D341Med (cell line): ENCODE measurements at places on chromosomes 12 and 14.
A peak's percentile ranks its signal among the peaks of the same experiment; 100 is the strongest.

DNA sequence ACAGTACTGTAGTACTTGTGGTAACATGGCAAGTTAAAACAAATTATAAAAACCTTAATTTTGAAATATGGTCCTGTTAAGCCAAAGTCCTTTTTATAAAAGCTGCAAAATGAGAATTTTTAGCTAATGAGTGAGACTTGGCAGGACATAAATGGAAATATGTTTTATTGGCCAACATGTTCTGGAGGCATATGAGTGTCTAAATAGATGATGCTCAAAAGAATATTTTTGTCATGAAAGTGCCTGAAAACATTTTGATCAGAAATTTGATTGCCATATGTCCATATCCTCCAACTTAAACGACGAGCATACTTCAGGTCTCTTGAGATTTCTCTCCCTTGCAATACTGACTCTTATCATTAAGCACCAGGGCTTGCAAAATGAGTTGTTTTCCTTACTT, 972.6 kb downstream of the TMTC2 start:
- no peak for DNase-seq

- DNase-seq, result no peak
Measured at GRCh38 chr14:33862261-33862802, 88.5 kb downstream of the EGLN3 start.

- no peak for DNase-seq
Measured at GRCh38 chr14:68619790-68620574, 172.9 kb downstream of the ZFP36L1 start.

DNA sequence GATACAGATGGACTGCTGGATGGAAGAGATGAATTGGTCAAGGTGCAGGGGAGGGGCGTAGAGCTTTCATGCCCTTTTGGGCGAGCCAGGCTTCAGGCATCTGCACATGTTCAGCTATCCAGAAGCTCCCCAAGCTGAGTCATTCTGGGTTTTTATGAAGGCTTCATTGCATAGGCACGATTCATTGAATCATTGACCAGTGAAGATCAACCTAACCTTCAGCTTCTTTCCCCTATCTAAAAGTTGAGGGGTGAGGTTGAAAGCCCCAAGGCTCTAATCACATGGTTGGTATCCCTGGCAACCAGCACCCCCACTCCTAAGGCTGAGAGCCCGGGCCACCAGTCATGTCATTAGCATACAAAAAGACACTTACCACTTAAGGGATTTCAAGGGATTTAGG, 36.3 kb downstream of the RPS29 start:
- DNase-seq, result peak; percentile 73

- no peak for DNase-seq
Measured at GRCh38 chr12:118332511-118332910, 40.2 kb downstream of the TAOK3 start.

DNA sequence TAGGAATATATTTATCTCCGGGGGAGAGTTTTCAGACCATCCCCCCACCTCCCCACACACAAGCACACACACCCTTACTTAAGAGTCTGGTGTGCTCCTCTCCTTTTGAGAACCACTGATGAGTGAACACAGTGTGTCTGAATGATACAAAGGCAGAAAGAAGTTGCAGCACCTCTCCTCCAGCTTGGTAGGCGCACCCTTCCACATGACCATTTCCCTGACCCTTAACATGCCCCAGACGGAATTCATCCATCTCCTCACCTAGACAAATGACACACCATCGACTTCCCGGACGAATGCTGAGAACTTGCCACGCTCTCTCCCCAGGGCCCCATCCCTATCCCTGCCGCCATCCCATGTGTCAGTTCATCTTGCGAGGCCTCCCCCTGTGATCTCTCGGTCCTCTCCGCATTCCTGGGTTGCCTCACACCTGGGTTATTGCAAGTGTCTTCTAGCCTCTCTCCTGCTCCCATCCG, 3.9 kb downstream of the TNFRSF1A start:
- DNase-seq, result no peak

GRCh38 chr12:109518820-109519665, 41.6 kb downstream of the UBE3B start:
- DNase-seq, result peak; percentile 77

- no peak for DNase-seq
Measured at GRCh38 chr14:45947830-45948229, 694.8 kb upstream of the MIS18BP1 start.

GRCh38 chr12:32918890-32919801, 22.6 kb upstream of the PKP2 start:
- DNase-seq, result peak; percentile 73

- no peak for DNase-seq
Measured at GRCh38 chr14:65949711-65950516, 536.3 kb upstream of the CCDC196 start.

DNA sequence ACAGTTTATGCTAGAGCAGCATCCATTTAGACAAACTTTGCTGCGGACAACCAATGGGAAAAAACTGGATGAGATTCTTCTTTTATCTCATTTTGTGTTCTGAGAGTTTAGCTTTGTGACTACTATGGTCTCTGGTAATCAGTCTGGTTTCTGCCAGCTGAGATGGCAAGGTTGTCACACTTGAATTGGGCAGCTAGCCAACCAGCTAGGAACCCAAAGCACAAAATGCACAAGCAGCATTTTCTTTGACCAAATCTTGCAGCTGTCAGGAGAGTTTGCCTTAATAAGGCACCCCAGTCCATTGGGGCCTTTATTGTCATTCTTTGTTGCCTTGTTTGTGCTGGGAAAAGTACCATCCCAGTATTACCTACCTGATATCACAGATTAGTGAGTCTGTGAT, 34.0 kb upstream of the ETV6 start:
- DNase-seq, result no peak

GRCh38 chr12:53287741-53288216, 7.6 kb upstream of the PFDN5 start:
- peak; percentile 78 for DNase-seq

DNA sequence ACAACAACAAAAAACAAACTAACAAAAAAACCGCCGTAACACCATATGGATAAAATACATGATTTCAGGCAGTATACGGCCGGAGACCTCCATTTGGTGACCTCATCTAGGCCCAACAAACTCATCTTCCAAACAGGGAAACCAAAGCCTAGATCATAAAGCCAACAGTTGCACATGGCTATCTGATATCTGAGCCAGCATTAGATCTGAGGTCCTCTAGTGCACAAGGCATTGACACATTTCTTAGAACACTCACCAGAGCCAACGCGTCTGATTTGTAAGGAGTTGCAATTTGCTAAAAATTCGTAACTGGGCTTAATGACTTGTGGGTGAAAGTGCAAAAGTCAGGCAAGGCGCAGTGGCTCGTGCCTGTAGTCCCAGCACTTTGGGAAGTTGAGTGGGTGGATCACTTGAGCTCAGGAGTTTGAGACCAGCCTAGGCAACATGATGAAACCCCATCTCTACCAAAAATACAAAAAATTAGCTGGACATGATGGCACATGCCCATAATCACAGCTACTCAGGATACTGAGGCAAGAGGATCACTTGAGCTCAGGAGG, 42.0 kb upstream of the NUDT4 start:
- DNase-seq, result no peak

DNA sequence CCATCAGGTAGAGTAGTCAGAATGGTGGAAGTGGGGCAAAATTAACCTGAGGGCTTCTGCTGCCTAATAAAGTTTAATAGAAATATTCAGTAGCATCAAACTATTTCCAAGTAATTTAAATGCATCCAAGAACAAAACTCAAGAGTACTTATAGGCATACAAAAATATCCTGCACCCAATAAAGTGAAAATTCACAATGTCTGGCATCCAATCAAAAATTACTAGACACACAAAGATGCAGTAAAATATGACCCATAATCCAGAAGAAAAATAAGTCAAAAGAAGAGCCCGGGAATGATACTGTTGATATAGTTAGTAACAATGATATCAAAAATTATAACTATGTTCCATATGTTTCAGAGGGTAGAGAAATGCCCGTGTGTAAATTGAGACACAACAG, 95.3 kb downstream of the TMEM117 start:
- DNase-seq, result no peak

DNA sequence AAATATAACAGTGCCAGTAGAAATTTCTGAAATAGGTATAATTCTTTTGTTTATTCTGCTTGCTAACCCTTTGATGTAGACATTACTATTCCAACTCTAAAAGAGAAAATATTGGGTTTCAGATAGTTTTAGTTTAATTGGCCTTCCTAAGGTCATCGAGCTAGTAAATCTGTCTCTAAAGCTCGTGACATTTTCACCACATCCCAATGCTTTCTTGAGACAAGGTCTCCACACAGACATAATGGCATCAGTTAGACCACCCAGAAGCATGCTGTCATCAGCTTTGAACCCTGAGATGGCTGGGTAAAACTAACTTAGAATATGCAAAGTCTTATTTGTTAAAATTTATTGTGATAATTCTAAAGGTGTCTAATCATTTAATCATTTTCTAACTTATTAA, 52.0 kb downstream of the PIK3C2G start:
- no peak for DNase-seq

- no peak for DNase-seq
Measured at GRCh38 chr14:87196436-87196835, 796.5 kb downstream of the GALC start.

DNA sequence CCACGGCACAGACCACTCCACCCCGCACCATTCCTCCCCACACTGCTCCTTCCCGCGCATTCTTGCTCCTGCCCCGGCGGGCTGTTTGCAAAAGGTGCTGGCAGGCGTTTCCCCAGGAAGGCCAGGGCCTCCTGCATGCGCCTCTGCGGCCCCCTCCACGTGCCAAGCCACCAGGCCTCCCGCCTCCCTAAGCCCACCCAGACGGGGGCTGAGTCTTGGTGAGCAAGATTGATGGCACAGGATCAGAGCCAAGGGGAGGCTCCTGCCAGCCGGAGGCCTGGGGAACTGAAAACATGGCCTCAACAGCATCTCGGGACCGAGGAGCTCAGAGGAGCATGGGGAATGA, 328.3 kb upstream of the DIO3 start:
- no peak for DNase-seq

GRCh38 chr12:53051058-53051880, 1.4 kb downstream of the TNS2 start:
- DNase-seq, result peak; percentile 4

DNA sequence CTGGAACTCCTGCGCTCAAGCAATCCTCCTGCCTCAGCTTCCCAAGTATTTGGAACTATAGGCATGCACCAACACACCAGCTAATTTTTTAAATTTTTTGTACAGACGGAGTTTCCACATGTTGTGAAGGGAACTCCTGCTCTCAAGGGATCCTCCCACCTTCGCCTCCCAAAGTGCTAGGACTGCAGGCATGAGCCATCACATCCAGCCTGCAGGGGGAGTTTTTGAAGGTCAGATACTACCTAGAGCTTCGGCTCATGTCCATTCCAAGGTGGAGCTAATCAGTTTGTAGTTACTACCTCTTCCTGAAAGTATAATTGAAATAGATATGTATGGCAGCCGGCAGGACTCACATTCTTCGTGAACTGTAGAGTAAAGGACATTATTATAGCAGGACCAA, 3.7 kb upstream of the TAS2R19 start:
- no peak for DNase-seq

DNA sequence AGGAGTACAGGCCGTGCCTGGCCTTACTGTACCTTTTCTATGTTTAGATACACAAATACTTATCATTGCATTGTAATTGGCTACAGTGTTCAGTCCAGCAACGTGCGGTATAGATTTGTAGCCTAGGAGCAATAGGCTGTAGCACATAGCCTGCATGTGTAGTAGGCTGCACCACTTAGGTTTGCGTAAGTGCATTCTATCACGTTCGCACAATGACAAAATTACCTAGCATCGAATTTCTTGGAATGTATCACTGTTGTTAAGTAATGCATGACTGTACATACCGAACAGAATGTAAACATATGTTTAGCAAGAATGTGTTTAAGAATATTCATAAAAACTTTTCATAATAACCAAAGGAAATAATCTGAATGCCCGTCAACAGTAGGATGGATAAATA, 31.9 kb downstream of the VRTN start:
- no peak for DNase-seq

GRCh38 chr12:82124711-82125380, 233.3 kb downstream of the CCDC59 start:
- no peak for DNase-seq

DNA sequence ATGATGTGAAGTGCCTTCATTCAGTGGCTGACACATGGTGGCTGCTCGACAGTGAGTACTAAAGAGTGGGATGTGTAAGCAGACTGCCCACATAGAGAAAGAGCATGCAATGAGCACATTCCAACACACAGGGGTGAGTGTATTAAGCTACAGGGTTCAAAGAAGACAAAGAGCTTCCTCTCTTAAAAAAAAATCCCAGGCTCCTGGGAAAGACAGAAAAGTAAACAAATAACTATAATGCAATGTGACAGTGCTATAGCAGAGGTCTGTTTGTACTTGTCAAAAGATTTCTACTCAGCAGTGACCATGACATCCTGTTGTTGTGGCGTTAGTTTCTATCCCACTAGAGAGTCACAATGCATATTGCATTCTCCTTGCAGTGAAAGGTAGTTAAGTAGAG, 12.4 kb upstream of the PCNX1 start:
- DNase-seq, result no peak

GRCh38 chr12:19462406-19462805, 23.1 kb downstream of the AEBP2 start:
- peak; percentile 38 for DNase-seq

DNA sequence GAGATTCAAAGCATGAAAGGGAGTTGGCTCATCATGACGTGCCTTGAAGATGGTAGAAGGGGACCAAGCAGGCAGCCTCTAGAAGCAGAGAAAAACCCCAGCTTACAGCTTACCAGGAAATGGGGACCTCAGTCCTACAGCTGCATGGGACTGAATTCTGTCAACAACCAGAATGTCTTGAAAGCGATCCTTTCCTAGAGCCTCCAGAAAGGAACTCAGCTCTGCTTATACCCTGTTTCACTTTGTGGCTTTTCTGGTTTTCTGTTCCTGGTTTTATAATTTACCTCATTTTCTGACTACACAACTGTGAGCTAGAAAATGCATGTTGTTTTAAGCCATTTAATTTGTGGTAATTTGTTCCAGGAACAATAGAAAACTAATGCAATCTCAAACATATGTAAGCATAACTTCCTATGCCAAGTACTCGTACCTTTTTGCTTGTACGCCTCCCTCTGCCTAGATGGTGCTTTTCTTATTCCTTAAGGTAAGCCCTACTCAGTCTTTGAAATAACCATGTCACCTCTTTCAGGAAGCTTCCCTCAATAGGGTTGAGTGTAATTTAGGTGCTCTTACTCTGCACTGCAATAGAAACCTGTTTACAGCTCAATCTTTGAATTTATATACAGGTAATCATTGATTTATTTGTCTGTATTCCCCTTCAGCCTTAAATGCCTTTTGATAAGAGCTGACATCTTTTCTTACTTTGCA, 348.8 kb downstream of the TMEM117 start:
- no peak for DNase-seq

DNA sequence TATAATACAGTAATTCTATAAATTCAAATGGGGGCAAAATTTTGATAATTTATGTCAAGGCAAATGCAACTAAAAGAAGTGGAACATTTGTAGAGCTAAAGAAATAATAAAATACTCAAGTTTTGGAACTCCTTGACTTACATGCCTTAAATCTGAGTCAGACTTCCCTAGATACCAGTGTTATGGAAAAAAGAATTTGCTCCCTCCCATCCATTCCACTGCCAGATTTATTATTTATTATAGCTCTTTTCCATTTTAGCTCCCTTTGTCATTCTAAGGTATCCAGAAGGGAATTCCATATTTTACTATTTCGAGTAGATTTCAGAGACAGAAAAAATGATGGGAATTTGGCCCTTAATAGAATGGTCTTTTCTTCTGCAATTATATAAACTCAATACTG, 44.0 kb downstream of the RHOJ start:
- no peak for DNase-seq
